ENCODE measurements at places on chromosomes 13 and 19. TPM values are rescaled to one million over a fixed set of nuclear protein-coding genes. Genes with fewer than 3 reads are reported as not detected.
A peak's percentile ranks its signal among the peaks of the same experiment; 100 is the strongest.

DNA sequence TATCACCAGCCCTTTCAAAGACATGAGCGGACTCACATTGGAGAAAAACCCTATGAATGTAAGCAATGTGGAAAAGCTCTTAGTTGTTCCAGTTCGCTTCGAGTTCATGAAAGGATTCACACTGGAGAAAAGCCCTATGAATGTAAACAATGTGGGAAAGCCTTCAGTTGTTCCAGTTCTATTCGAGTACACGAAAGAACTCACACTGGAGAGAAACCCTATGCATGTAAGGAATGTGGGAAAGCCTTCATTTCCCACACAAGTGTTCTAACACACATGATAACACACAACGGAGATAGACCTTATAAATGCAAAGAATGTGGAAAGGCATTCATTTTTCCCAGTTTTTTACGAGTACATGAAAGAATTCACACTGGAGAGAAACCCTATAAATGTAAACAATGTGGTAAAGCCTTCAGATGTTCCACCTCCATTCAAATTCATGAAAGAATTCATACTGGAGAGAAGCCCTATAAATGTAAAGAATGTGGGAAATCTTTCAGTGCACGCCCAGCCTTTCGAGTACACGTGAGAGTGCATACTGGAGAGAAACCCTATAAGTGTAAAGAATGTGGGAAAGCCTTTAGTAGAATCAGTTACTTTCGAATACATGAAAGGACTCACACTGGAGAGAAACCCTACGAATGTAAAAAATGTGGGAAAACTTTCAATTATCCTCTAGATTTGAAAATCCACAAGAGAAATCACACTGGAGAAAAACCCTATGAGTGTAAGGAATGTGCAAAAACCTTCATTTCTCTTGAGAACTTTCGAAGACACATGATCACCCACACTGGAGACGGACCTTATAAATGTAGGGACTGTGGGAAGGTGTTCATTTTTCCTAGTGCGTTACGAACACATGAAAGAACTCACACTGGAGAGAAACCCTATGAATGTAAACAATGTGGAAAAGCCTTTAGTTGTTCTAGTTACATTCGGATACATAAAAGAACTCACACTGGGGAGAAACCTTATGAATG lies 17.6 kb downstream of the ZNF791 start:
- peaks cover 46% of the 10 kb centered on the region for H3K36me3 ChIP-seq
- DNase-seq: no peak
- H3K4me3 ChIP-seq: no peak overlapping the region
- no peaks in the 10 kb centered on the region for H3K27me3 ChIP-seq
- H3K4me1 ChIP-seq: no peaks in the 10 kb centered on the region

- H3K4me1 ChIP-seq: peaks cover 10% of the 10 kb centered on the region
- peaks cover 100% of the 10 kb centered on the region for H3K27me3 ChIP-seq
- no peak overlapping the region for H3K4me3 ChIP-seq
Measured at GRCh38 chr13:99157046-99157445, 43.6 kb upstream of the UBAC2 start.

- peaks cover 23% of the 10 kb centered on the region for H3K4me1 ChIP-seq
- H3K27me3 ChIP-seq: no peaks in the 10 kb centered on the region
- no peak overlapping the region for H3K27ac ChIP-seq
- no peak for DNase-seq
- H3K36me3 ChIP-seq: peaks cover 45% of the 10 kb centered on the region
Measured at GRCh38 chr19:19491321-19492025, 23.9 kb downstream of the TSSK6 start.

- no peak for DNase-seq
- no peak overlapping the region for H3K4me3 ChIP-seq
- H3K36me3 ChIP-seq: no peaks in the 10 kb centered on the region
- H3K4me1 ChIP-seq: peaks cover 42% of the 10 kb centered on the region
Measured at GRCh38 chr13:77306458-77306857, 20.4 kb downstream of the MYCBP2 start.

- peaks cover 15% of the 10 kb centered on the region for H3K4me1 ChIP-seq
- H3K27me3 ChIP-seq: no peaks in the 10 kb centered on the region
- peak within 1 kb of the TSS; percentile 83 for H3K27ac ChIP-seq
- peak within 1 kb of the TSS; percentile 58 for H3K4me3 ChIP-seq
Measured at GRCh38 chr19:47255879-47256692, at the start of gene CCDC9. TSS of gene CCDC9 (plus strand) at chr19:47256525. CDS start at chr19:47258401, 1,876 bp downstream.

DNA sequence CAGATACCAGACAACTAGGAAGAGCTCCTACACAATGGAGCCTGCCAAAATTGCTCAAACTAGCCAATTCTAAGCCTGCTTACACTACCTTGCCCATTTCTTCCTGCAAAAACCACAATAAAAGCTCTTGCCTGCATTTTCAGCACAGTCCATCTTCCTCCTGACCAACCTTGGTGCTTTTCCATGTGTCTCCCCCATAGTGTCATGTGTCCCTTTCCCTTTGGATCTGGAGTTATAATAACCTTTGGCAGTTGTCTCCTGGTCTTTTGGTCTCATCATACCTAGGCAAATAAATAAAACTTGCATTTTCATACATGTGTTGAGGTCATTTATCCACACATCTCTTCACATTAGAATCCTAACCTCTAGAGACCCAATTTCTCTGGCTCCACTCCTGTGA lies 203.1 kb upstream of the TRPC4 start:
- no peaks in the 10 kb centered on the region for H3K36me3 ChIP-seq
- no peaks in the 10 kb centered on the region for H3K4me1 ChIP-seq
- no peak overlapping the region for H3K27ac ChIP-seq
- H3K4me3 ChIP-seq: no peak overlapping the region

The LRP3 gene
- 1.4 TPM for polyA plus RNA-seq

The CCDC70 gene
- not detected for polyA plus RNA-seq

GRCh38 chr19:31235806-31236205 lies 113.4 kb downstream of the TSHZ3 start:
- H3K36me3 ChIP-seq: no peaks in the 10 kb centered on the region
- no peak overlapping the region for H3K27ac ChIP-seq
- no peaks in the 10 kb centered on the region for H3K4me1 ChIP-seq
- H3K27me3 ChIP-seq: no peaks in the 10 kb centered on the region
- no peak overlapping the region for H3K4me3 ChIP-seq

DNA sequence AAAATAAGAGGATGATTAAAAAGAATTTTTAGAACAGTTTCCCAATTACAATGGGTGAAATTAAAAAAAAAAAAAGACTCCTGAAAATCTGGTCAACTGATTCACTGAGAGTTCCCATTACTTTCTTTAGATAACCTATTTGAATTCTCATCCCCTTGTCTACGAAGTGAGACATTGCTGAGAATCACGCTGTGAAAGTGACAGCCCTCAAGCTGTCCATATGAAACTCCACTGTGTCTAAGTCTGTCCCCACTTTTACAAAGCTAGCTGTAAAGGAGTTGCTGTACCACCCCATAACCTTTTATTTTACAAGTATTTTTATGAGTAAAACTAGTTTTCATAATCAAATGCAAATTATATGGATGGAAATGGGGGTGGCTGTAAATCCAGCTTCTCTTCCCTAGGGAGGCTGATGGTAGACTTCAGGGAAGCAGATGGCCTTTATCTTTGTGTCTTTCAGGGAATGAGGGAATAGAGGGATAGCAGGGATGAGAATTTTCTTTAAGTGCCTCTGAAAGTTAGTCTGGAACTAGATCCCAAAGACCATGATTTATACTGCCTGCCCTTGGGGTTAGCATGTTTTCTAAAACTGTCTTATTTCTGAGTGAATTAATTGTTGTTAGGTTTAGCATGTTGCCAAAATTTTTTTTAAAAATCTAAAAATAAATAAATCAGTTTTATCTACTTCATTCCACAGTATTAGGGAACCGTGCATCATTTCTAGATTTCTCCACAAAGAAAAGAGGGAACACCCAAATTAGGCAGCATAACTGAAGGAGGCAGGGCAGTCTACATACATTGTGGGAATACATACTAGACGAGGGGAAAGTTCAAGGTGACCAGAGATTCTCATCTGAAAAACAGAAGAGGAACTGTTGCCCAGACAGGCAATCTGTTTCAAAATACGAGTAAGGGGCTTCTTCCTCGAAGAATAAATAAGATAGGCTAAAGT lies 1219.1 kb downstream of the UQCRFS1 start:
- H3K4me1 ChIP-seq: no peaks in the 10 kb centered on the region
- no peak for DNase-seq
- no peaks in the 10 kb centered on the region for H3K27me3 ChIP-seq
- no peak overlapping the region for H3K27ac ChIP-seq

GRCh38 chr19:48044561-48044960 lies 682 bp upstream of the CABP5 start:
- DNase-seq: no peak
- no peak overlapping the region for H3K4me3 ChIP-seq
- H3K36me3 ChIP-seq: no peaks in the 10 kb centered on the region
- H3K27ac ChIP-seq: no peak overlapping the region
- no peaks in the 10 kb centered on the region for H3K27me3 ChIP-seq

GRCh38 chr13:66014771-66015170 lies 1215.4 kb downstream of the PCDH9 start:
- no peak overlapping the region for H3K27ac ChIP-seq
- H3K36me3 ChIP-seq: no peaks in the 10 kb centered on the region
- no peak for DNase-seq
- no peaks in the 10 kb centered on the region for H3K4me1 ChIP-seq

DNA sequence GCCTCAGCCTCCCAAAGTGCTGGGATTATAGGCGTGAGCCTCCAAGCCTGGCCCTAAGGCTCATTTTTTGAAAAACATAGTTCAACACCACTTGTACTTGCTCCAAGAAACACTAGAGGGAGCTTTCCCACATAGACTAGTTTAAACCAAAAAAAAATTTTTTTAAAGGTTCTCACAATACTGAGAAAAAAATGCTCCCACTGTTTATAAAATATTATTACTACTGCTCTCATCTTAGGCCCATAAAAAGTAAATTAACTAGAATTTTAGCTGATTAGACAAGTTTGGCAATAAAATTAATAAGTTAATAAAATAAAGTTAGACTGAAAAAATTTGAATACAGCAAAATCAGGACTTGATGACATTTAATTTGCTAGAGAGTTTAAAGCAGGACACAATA lies 109.5 kb downstream of the TBC1D4 start:
- H3K36me3 ChIP-seq: no peaks in the 10 kb centered on the region
- peak; percentile 11 for DNase-seq
- no peak overlapping the region for H3K27ac ChIP-seq
- no peak overlapping the region for H3K4me3 ChIP-seq
- no peaks in the 10 kb centered on the region for H3K27me3 ChIP-seq

The FFAR1 gene
- polyA plus RNA-seq: not detected

GRCh38 chr13:73603646-73604045 lies 530.6 kb downstream of the KLF12 start:
- H3K27ac ChIP-seq: no peak overlapping the region
- no peaks in the 10 kb centered on the region for H3K27me3 ChIP-seq
- no peaks in the 10 kb centered on the region for H3K4me1 ChIP-seq

The ZNF442 gene
- polyA plus RNA-seq: 0.17 TPM

DNA sequence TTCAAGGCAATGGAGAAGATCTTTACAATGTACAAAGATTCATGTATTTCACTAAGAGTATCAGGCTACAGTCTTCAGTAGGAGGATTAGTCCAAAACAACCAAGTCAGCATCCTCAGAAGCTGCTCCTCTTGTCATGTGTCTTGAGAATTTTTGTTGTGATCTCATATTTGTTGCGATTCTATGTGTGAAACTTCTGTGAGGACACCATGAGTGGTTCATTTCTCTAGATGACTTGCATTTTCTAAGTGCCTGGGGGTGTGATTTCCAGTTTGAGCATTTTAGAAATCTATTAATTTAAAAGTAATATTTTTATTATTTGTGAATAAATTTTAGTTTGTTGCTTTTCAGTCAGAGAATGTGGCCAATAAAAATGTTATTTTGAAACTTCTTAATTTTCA lies 94.5 kb downstream of the RAP2A start:
- H3K4me1 ChIP-seq: no peaks in the 10 kb centered on the region
- no peak overlapping the region for H3K4me3 ChIP-seq
- no peak overlapping the region for H3K27ac ChIP-seq

The TPTE2 gene
- not detected for polyA plus RNA-seq

- no peak overlapping the region for H3K27ac ChIP-seq
- DNase-seq: no peak
- no peaks in the 10 kb centered on the region for H3K36me3 ChIP-seq
- H3K4me1 ChIP-seq: no peaks in the 10 kb centered on the region
- no peak overlapping the region for H3K4me3 ChIP-seq
- no peaks in the 10 kb centered on the region for H3K27me3 ChIP-seq
Measured at GRCh38 chr13:76271728-76272232, 614.4 kb downstream of the KCTD12 start.

DNA sequence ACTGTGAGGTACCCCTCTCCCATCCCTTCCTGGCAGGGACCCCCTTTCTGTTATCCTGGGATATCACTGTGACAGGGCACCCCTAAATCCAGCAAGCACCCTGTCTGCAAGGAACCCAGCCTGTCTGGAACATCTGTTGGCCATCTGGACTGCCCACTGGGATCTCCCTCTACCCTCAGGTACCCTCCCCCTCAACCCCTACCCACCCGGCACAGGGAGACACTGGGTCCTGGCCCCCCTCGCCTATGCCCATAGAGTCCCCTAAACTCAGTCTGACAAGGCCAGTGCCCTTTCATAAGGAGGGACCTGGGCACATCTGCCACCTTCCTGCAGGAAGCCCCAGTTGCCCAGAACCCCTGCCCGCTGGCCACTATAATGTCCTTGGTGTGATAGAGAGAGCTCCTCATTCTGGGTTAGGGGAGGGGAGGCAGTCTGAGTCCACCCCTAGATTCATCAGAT lies 2.8 kb upstream of the SLC27A5 start:
- H3K27me3 ChIP-seq: no peaks in the 10 kb centered on the region
- DNase-seq: no peak
- H3K4me3 ChIP-seq: no peak overlapping the region
- H3K27ac ChIP-seq: no peak overlapping the region

The PLIN4 gene
- polyA plus RNA-seq: 0.13 TPM

GRCh38 chr19:50978772-50979390 lies 4.8 kb downstream of the KLK7 start:
- no peaks in the 10 kb centered on the region for H3K27me3 ChIP-seq
- no peak for DNase-seq
- no peaks in the 10 kb centered on the region for H3K4me1 ChIP-seq
- H3K4me3 ChIP-seq: no peak overlapping the region

The CYP2A7 gene
- not detected for polyA plus RNA-seq

The TFDP1 gene
- 54.0 TPM for polyA plus RNA-seq

DNA sequence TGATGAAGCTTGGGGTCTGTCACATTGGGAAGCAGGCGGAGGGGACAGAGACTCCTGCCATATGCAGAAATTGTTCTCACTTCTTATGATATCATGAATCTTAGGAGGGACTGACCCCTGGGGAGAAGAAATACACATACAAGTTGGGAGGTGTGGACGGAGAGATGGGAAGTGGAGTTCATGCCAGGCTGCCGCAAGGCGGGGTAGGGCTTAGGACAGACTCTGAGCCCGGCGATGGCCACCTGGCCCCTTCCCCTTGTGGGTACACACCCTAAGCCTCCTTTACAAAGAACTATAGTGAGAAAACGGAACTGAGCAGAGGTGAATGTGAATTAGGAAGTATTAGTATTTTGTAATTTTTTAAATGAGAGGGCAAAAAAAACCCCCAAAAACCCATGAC lies 177.0 kb upstream of the IRS2 start:
- DNase-seq: no peak
- H3K4me1 ChIP-seq: no peaks in the 10 kb centered on the region
- no peaks in the 10 kb centered on the region for H3K36me3 ChIP-seq
- no peak overlapping the region for H3K4me3 ChIP-seq

DNA sequence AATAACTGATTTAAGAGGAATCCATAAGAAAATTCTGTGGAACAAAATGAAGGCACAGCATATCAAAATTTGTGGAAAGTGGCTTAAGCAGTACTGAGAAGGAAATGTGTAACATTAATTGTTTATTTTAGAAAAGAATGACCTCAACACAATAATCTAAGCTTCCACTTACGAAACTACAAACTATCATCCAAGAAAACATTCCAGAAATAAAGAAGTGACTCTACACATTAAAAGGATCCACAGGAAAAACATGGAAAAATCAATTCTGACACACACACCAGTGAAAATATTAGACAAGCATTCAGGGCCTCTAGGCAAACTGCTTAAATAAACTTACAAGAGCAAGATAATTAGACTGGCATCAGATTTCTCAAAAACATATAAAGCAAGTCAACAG lies 14.0 kb downstream of the EXOSC8 start:
- H3K27me3 ChIP-seq: no peaks in the 10 kb centered on the region
- peaks cover 99% of the 10 kb centered on the region for H3K36me3 ChIP-seq
- no peaks in the 10 kb centered on the region for H3K4me1 ChIP-seq
- no peak for DNase-seq

All from CD14-positive monocyte (primary cell).